NCI-H1417 (cell line): ENCODE measurements at places on chromosomes 16 and 17.

GRCh38 chr17:45081047-45081703 lies 20.1 kb downstream of the NMT1 start:
- no peak for DNase-seq

GRCh38 chr16:9338510-9338909 lies 247.1 kb downstream of the HAPSTR1 start:
- DNase-seq, result no peak

DNA sequence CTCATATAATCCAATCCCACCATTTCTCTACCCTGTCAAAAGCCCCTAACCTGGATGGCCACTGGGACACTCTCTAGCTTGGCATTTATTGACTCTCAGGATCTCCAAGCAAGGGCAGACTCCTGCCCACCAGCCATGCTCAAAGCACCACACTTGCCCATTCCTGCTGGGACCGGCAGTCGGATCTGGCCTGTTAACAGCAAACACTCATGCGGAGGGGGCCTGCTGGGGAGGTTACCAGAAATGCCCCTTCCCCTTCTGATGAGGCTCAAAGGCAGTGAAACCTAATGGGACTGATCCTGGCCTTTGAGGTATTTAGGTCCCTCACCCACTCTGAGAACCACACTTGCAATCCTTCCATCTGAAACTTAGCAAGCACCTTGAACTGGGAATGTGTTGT lies 6.5 kb upstream of the CCL1 start:
- no peak for DNase-seq

- no peak for DNase-seq
Observed at GRCh38 chr17:33109336-33110072, 117.9 kb downstream of the SPACA3 start.

DNA sequence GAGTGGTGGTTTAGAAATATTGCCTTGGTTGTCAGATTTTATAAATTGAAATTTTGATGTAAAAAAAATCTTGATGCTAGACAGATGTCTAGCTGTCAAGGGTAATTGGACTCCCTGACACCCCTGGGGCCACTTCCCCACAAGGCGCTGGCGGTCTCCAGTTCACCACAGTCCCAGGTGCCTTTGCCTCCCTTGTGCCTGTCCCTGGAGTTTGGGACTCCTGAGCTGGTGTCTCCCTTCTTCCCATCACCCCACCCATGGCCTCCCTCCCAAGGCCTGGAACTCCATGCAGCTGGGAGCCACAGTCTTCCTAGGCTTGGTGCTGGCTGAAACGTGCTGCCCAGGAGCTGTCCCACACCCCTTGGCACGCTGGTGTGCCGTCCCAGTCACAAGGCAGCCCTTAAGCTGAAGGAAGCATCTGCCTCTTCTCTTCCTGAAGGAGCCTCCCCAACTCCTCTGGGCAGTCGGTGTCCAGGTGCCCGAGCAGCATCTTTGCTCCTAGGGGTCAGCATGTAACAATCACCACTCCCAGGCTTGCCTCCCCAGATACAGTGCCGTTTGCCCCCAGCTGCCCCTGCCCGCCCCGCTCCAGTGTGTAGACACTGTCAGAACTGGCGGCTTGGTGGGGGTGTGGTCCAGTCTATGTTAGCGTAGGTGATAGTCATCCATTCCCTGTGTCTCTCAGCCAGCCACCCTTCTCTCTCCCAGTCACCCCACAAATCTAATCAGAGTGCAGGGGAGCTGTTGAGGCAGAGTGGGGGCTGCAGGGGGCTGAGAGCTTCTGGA lies 26.2 kb downstream of the POLR3E start:
- DNase-seq, result no peak

GRCh38 chr17:74888469-74888868 lies 5.0 kb downstream of the FADS6 start:
- no peak for DNase-seq

- no peak for DNase-seq
Observed at GRCh38 chr17:12865769-12866168, 76.5 kb downstream of the ARHGAP44 start.

DNA sequence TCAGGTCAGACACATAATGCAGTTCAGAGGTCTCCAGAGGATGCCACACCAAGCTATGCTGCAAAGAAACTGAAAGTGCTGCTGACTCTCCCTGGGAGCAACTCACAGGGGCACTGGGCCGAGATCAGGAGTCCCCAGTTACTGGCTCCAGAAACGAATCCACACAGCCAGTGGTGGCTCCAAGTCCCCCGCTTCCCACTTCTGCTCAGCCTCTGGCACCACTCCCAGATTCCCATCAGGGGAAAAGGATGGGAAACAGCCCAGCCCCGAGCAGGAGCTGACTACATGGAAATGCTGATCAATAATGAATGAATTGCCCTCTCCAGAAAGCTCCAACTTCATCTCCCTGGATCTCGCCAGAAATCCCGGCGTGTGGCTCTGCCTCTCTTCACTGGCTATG lies 62.3 kb upstream of the CDH5 start:
- DNase-seq, result no peak

GRCh38 chr17:6020376-6021010 lies 49.7 kb upstream of the WSCD1 start:
- no peak for DNase-seq

DNA sequence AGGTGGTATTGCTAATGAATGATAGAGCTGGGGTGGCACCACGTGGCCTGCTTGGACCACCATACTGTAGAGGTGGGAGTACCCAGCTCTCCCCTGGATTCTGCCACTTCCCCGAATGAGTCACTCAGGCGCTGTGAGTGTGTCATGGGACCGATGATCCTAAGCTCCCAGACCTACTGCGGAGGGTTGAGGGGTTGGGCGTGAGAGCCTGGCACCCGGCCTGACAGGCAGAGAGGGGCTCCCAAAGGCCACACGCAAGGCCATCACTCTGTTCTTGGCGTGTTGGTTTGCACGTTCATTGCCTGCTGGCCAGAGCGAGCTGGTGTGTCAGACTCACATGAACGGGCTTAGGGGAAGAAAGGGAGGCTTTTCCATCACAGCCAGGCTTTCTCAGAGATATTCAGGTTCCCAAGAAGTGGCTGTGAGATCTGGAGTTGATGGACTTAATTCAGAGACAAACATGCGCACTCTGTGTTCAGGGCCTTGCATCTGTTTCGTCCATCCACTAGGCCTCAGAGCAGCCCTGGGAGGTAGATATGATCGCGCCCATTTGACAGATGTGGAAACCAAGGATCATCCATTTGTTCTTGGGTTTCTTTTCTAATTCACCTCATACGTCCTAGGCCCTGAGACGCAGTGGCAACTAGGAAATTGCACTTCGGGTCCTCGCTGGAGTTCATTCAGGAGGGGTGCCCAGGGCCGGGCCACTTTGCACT lies 41.4 kb downstream of the CMIP start:
- no peak for DNase-seq

- DNase-seq, result no peak
Observed at GRCh38 chr16:72917051-72917450, 130.9 kb downstream of the ZFHX3 start.
